Lung (tissue), 17 donors: ENCODE measurements at places on chromosomes 5 and 9. TPM values are rescaled to one million over a fixed set of nuclear protein-coding genes. Genes with fewer than 3 reads are reported as not detected.

The PPP6C gene
- total RNA-seq: 37.0 TPM

- no peak overlapping the region for H3K4me3 ChIP-seq
- peaks cover 14% of the 10 kb centered on the region for H3K4me1 ChIP-seq
- DNase-seq: no peak
- no peak overlapping the region for H3K27ac ChIP-seq
- no peaks in the 10 kb centered on the region for H3K36me3 ChIP-seq
These were observed 43.1 kb upstream of the ANKDD1B start for GRCh38 chr5:75568202-75568601.

DNA sequence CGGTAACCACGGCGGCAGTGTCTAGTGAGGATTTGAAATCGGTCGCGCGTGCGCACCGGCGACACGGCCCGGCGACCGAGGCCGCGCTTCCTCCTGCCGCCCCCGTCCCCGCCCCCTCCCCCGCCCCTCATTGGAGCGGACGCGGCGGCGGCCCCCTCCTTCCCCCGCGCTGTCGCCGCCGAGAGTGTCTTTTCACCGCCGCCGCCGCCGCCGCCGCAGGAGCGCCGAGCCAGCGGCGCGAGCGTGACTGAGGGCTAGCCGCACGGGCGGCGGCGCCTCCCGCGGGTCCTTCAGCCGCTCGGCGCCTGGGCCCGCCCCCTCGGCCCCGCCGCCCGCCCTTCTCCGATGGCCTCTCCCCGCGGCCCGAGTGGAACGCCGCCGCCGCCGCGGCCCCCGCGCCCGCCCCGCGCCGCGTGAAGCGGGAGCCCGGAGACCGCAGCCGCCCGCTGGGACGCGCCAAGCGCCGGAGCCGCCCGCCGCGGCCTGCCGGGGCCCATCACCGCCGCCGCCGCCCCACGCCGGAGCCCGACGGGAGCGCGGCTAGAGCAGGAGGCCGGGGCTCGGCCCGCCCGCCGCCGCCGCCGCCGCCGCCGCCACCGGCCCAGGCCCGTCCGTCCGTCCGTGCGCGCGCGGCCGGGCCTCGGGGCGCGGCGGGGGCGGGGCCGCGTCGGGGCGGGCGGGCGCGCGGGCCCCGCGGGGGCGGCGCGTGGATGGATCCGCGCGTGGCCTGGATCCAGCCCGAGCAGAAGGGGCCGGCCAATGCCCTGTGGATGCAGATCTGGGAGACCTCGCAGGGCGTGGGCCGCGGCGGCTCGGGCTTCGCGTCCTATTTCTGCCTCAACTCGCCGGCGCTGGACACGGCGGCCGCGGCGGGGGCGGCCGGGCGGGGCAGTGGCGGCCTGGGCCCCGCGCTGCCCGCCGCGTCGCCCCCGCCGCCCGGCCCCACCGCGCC, at the start of gene TENT4A:
Gene TENT4A (plus strand): TSS at position 159 of the 952 bp plus-strand sequence. CDS start 552 bp downstream, at position 711.
- no peaks in the 10 kb centered on the region for H3K27me3 ChIP-seq
- DNase-seq: no peak
- H3K27ac ChIP-seq: peak within 1 kb of the TSS; percentile 98
- peak within 1 kb of the TSS; percentile 76 for H3K4me3 ChIP-seq
- peaks cover 22% of the 10 kb centered on the region for H3K4me1 ChIP-seq
- peaks cover 4% of the 10 kb centered on the region for H3K36me3 ChIP-seq

DNA sequence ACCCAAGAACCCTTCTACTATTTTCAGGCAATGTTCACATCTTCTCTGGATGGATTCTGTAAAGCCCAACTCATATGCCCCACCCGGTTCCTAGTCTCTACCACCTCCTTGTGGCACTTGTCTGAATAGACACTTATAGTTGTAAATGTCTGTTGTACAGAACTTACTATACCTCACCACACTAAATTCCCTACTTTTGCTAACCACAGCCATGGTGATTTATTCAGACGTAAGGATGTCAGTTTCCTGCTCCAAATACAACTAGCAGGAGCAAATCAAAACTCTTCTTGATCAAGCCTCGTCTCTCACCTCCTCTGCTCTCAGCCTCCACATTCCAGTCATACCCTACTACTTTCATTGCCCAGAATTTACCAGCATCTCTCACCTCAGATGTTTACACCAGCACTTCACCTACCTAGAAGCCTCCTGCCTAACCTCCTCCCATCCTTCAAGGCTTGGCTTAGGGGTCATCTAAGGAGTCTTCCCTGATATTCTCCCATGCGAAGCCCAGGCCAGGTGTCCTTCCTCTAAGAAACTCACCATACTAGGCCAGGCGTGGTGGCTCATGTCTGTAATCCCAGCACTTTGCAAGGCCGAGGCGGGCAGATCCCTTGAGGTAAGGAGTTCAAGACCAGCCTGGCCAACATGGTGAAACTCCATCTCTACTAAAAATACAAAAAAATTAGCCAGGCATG, 75.5 kb downstream of the MAPKAP1 start:
- H3K27ac ChIP-seq: no peak overlapping the region
- H3K4me1 ChIP-seq: peaks cover 2% of the 10 kb centered on the region
- H3K36me3 ChIP-seq: no peaks in the 10 kb centered on the region
- H3K27me3 ChIP-seq: no peaks in the 10 kb centered on the region
- DNase-seq: peak; percentile 29

GRCh38 chr5:17180864-17181723, 36.3 kb upstream of the BASP1 start:
- H3K27me3 ChIP-seq: no peaks in the 10 kb centered on the region
- H3K4me1 ChIP-seq: peaks cover 42% of the 10 kb centered on the region
- H3K27ac ChIP-seq: no peak overlapping the region
- no peaks in the 10 kb centered on the region for H3K36me3 ChIP-seq
- peak; percentile 55 for DNase-seq
- H3K4me3 ChIP-seq: no peak overlapping the region

GRCh38 chr5:131406975-131407638, 143.3 kb downstream of the CDC42SE2 start:
- DNase-seq: no peak
- H3K27ac ChIP-seq: no peak overlapping the region
- no peak overlapping the region for H3K4me3 ChIP-seq
- H3K4me1 ChIP-seq: no peaks in the 10 kb centered on the region

The PCDHB16 gene
- 3.6 TPM for total RNA-seq
